Sigmoid colon (tissue), 7 donors: ENCODE measurements at places on chromosomes 2 and 18. TPM values are rescaled to one million over a fixed set of nuclear protein-coding genes. Genes with fewer than 3 reads are reported as not detected.
A peak's percentile ranks its signal among the peaks of the same experiment; 100 is the strongest.

- H3K36me3 ChIP-seq = no peaks in the 10 kb centered on the region
- no peak overlapping the region for H3K4me3 ChIP-seq
- no peak overlapping the region for H3K27ac ChIP-seq
- H3K4me1 ChIP-seq = no peaks in the 10 kb centered on the region
- H3K27me3 ChIP-seq = no peaks in the 10 kb centered on the region
Measured at GRCh38 chr2:27992787-27993401, 102.4 kb downstream of the BABAM2 start.

The ATL2 gene
- total RNA-seq = 271 TPM

- no peaks in the 10 kb centered on the region for H3K4me1 ChIP-seq
- no peak overlapping the region for H3K4me3 ChIP-seq
- H3K36me3 ChIP-seq = no peaks in the 10 kb centered on the region
- H3K27me3 ChIP-seq = no peaks in the 10 kb centered on the region
- no peak for DNase-seq
Measured at GRCh38 chr2:49165662-49166061, 11.3 kb upstream of the FSHR start.

- peaks cover 95% of the 10 kb centered on the region for H3K36me3 ChIP-seq
- H3K27me3 ChIP-seq = no peaks in the 10 kb centered on the region
- H3K4me3 ChIP-seq = no peak overlapping the region
Measured at GRCh38 chr2:218540015-218540414, 28.1 kb downstream of the USP37 start.

DNA sequence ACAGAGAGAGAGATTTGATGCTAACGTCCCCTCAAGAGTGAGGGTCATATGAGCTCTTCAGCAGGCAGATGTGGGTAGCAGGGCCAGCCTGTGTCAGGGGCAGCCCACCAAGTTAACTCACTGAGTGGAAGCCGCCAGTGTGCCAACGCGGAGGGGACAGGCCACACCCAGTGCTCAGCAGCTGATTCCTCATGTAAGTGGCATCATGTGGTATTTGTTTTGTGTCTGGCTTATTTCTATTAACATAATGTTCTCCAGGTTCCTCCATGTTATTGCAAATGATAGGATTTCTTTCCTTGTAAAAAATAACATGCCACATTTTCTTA is 4.0 kb downstream of the IMP4 start:
- H3K27me3 ChIP-seq = no peaks in the 10 kb centered on the region
- H3K4me1 ChIP-seq = no peaks in the 10 kb centered on the region
- peaks cover 49% of the 10 kb centered on the region for H3K36me3 ChIP-seq
- no peak overlapping the region for H3K4me3 ChIP-seq

GRCh38 chr2:127173057-127173456 is 47.0 kb downstream of the CYP27C1 start:
- DNase-seq = peak; percentile 83
- H3K4me1 ChIP-seq = peaks cover 41% of the 10 kb centered on the region
- H3K36me3 ChIP-seq = no peaks in the 10 kb centered on the region
- no peak overlapping the region for H3K4me3 ChIP-seq
- H3K27me3 ChIP-seq = no peaks in the 10 kb centered on the region
- H3K27ac ChIP-seq = no peak overlapping the region

GRCh38 chr2:148338541-148338940 is 306.0 kb upstream of the EPC2 start:
- no peaks in the 10 kb centered on the region for H3K4me1 ChIP-seq
- no peaks in the 10 kb centered on the region for H3K27me3 ChIP-seq
- H3K36me3 ChIP-seq = no peaks in the 10 kb centered on the region
- H3K27ac ChIP-seq = no peak overlapping the region

The UGT1A3 gene
- not detected for total RNA-seq

The TUBA4B gene
- not detected for total RNA-seq

The PLB1 gene
- total RNA-seq = 6.4 TPM

DNA sequence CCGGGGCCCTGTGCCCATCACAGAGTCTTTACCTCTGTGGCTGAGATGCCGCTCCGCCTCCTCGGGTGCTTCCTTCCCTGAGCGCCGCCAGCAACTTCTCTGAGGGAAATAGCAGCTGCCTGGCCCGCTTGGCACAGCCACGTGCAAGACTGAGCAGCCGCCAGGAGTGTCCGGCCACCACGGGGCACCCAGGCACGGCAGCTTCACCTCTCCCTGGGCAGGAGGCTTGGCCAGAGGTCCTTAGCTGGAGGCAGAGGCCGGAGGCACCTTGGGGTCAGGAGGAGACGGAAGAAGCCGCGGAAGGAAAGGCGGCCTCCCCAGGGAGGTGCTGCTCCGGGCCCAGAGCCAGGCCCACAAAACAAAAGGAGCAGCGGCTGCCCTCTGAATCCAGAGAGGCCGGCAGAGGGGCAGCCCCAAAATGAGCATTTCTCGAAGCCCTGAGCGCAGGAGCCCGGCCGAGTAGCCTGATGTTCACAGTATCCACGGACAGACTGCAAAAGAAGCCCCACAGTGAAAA is 6.0 kb upstream of the LIMS2 start:
- no peaks in the 10 kb centered on the region for H3K4me1 ChIP-seq
- H3K36me3 ChIP-seq = no peaks in the 10 kb centered on the region
- DNase-seq = peak; percentile 90

DNA sequence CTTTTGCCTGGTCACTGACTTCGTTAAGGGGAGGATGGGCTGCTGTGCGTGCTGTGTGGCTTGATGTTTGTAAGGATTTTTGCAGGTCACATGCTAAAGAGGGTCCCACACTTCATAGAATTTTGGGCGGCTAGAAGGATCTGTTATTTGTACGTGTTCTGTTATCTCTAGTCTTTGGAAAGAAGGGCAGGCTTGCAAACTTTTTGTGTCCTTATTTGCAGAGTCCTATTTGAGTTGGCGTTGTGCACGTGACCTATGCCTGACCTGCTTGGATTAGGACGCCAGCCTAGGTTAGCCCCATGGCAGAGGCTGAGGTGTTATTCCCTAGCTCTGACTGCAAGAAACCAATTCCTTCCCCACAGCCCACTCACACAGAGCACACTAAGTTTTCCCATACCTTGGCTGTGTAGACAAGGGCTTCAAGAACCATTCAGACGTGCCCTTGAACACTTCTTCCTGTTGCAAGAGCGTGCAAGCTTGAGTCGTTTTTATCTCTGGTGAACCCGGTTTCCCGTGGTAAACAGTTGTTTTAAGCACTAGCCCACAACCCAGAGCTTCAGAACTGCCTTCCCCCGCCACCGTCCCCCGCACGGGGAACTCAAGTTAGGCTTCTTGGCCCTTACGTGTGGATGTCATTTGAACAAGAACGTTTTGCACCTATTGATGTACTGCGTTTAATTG is 94.6 kb downstream of the LDLRAD4 start:
- H3K27ac ChIP-seq = no peak overlapping the region
- no peak overlapping the region for H3K4me3 ChIP-seq
- no peaks in the 10 kb centered on the region for H3K36me3 ChIP-seq
- no peaks in the 10 kb centered on the region for H3K27me3 ChIP-seq
- H3K4me1 ChIP-seq = no peaks in the 10 kb centered on the region

The REEP1 gene
- total RNA-seq = 98.0 TPM

DNA sequence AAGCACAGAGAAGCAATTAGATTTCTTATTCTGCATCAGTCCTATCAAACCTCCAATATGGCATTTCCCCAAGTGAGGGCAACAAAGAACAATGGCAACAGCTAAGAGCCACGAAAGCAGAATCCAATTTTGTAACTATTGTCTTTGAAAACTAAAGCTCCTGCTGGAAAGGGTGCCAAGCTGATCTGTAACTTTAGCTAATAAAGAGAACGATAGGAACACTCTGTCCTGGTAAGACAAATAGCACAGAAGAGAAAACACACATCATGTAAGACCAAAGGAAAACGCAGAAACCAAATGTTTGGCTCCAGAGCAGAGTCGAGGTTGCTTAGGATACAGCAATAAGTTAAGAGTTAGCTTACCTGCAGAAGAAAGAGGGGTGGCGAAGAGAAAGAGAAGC is 160.5 kb downstream of the STK39 start:
- H3K36me3 ChIP-seq = no peaks in the 10 kb centered on the region
- no peak overlapping the region for H3K4me3 ChIP-seq
- H3K27me3 ChIP-seq = no peaks in the 10 kb centered on the region
- peaks cover 5% of the 10 kb centered on the region for H3K4me1 ChIP-seq

DNA sequence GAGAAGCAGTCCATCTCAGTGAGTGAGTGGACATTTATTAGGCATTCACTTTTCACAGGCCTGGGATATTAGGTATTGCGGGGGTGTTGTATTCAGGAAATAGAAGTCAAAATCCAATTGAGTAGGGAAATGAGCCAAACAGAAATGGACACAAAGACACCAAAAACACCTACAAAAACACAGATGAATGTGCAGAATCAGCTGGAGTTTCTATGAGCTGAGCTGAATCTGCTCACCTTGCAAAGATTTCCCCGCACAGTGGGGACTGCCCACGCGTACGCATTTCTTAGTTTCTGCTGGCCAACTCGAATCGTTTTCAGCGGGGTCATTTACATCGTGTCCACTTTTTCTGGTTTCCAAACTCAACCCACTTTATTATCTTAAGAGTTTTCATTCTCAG is 160.0 kb downstream of the BCL2 start:
- DNase-seq = no peak
- H3K4me3 ChIP-seq = no peak overlapping the region
- H3K27ac ChIP-seq = no peak overlapping the region
- H3K36me3 ChIP-seq = no peaks in the 10 kb centered on the region
- H3K27me3 ChIP-seq = no peaks in the 10 kb centered on the region
- peaks cover 25% of the 10 kb centered on the region for H3K4me1 ChIP-seq

- H3K4me3 ChIP-seq = no peak overlapping the region
- H3K4me1 ChIP-seq = no peaks in the 10 kb centered on the region
- H3K27me3 ChIP-seq = no peaks in the 10 kb centered on the region
- no peak overlapping the region for H3K27ac ChIP-seq
- H3K36me3 ChIP-seq = no peaks in the 10 kb centered on the region
- DNase-seq = no peak
Measured at GRCh38 chr2:55843096-55843993, 80.2 kb downstream of the EFEMP1 start.

DNA sequence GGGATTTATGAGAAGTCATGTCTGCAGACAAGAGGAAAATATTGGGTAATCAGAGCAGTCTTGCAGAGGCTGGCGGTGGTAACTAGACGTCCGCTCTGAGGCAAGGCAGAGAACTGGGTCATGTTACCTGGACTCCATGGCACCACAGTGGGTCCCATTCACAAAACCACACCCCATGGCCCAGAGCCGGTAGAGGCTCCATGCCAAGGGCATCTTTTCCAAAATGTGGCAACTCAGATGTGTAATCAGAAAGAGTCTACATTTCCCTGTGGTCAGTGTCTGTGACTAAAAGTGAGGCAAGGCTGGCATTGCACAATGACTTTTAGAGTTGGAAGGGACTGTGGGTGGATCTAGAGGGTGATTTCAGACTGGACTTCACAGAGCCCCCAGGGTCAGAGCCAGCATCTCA is 113.1 kb downstream of the MREG start:
- H3K27ac ChIP-seq = no peak overlapping the region
- H3K4me1 ChIP-seq = no peaks in the 10 kb centered on the region
- H3K4me3 ChIP-seq = no peak overlapping the region
- no peak for DNase-seq
- no peaks in the 10 kb centered on the region for H3K36me3 ChIP-seq

- no peaks in the 10 kb centered on the region for H3K36me3 ChIP-seq
- H3K4me3 ChIP-seq = peak within 1 kb of the TSS; percentile 70
- H3K4me1 ChIP-seq = peaks cover 18% of the 10 kb centered on the region
- DNase-seq = peak; percentile 95
- H3K27ac ChIP-seq = peak within 1 kb of the TSS; percentile 90
- H3K27me3 ChIP-seq = no peaks in the 10 kb centered on the region
Measured at GRCh38 chr2:111897924-111898702, at the start of gene MERTK. Gene MERTK, plus strand, starts transcription at chr2:111898607. Its CDS starts 129 bp downstream, at chr2:111898736.

DNA sequence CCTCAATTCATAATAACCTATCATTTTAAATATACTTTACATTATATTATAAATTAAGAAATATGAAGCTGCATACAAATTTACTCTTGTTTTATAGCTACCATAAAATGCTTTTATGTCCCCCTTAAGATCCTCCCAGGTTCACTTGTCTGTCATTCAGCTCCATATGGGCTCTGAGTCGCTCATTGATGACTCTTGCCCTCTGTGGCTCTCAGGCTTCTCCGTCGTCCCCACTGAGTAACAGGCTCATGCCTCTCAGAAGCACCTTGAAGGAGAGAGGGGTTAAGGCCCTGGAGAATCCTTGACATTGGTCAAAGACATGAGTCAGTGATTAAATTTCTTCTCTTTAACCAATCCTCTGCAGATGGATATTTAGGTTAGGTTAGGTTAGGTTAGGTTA is 6.2 kb upstream of the MCM6 start:
- H3K36me3 ChIP-seq = no peaks in the 10 kb centered on the region
- no peaks in the 10 kb centered on the region for H3K27me3 ChIP-seq
- no peaks in the 10 kb centered on the region for H3K4me1 ChIP-seq
- H3K4me3 ChIP-seq = no peak overlapping the region

GRCh38 chr2:53028746-53029423 is 738.7 kb upstream of the CHAC2 start:
- H3K4me1 ChIP-seq = no peaks in the 10 kb centered on the region
- no peaks in the 10 kb centered on the region for H3K36me3 ChIP-seq
- no peaks in the 10 kb centered on the region for H3K27me3 ChIP-seq
- DNase-seq = no peak

DNA sequence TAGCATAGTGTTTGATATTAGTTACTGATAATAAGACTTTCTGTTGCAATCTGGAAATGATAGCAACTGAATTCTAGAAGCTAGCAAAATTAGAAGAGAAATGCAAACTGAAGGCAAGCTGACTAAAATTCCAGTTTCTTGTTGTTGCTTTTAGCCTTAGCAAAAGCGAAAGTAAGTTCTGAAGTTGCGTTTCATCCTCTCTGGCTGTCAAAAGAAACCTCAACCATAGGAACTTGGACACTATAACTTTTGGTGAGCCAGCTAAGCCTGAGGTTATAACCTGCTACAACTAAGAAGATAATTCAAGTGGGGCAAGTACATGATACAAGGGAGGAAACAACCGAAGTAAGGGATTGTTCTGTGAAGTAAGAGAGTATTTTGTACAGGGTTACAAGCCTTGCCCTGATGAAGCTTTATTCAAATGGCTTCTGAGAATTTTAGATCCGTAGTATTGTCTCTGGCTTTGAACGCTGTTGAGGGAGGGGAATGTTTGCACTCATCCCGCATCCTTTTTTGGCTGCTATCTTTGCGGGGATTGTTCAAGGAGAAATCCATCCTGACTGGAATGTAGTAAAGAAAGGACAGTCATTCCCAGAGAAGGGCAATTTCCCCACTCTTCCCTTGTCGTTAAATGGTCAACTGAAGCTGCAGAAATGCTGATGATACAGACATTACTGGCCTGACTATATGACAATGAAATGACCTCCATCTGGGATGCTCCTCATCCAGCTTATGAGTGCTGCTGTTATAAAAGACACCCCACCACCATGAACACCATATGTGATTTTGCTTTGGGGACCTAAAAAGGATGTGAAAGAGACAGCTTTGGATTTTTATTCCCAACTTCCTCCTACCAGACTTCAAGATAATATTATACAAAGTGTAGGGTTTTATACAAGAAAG is 7.0 kb upstream of the TMX3 start:
- H3K36me3 ChIP-seq = no peaks in the 10 kb centered on the region
- no peaks in the 10 kb centered on the region for H3K27me3 ChIP-seq
- peak overlapping the region; percentile 63 for H3K27ac ChIP-seq
- no peak for DNase-seq

The KIAA2012 gene
- not detected for total RNA-seq
